Tibial artery (tissue), 4 donors: ENCODE measurements at places on chromosomes 12 and 14.
A peak's percentile ranks its signal among the peaks of the same experiment; 100 is the strongest.

- no peak for DNase-seq
Measured at GRCh38 chr12:19482551-19483109, 43.3 kb downstream of the AEBP2 start.

GRCh38 chr12:131831635-131832041 lies 3.4 kb downstream of the MMP17 start:
- no peak for DNase-seq

DNA sequence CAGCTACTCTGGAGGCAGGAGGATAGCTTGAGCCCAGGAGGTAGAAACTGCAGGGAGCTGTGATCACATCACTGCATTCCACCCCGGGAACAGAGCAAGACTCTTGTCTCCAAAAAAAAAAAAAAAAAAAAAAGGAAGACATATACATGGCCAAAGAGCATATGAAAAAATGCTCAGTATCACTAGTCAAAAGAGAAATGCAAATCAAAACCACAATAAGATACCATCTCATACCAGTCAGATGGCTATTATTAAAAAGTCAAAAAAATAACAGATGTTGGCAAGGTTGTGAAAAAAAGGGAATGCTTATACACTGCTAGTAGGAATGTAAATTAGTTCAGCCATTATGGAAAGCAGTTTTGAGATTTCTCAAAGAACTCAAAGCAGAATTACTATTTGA lies 174.8 kb upstream of the ATF7IP start:
- no peak for DNase-seq

- no peak for DNase-seq
Measured at GRCh38 chr14:97688631-97689336, 891.6 kb downstream of the VRK1 start.

- peak; percentile 73 for DNase-seq
Measured at GRCh38 chr12:9331218-9331626, 123.0 kb upstream of the PZP start.

- DNase-seq: no peak
Measured at GRCh38 chr12:108596854-108597558, 878 bp downstream of the TMEM119 start.

- no peak for DNase-seq
Measured at GRCh38 chr14:37843954-37844607, 248.7 kb downstream of the TTC6 start.
